CD4-positive, alpha-beta T cell treated with Interferon alpha-2 for 1 hour (primary cell): ENCODE measurements at places on chromosomes 4 and X.

GRCh38 chr4:133320576-133321170 lies 171.6 kb downstream of the PCDH10 start:
- no peak for DNase-seq

DNA sequence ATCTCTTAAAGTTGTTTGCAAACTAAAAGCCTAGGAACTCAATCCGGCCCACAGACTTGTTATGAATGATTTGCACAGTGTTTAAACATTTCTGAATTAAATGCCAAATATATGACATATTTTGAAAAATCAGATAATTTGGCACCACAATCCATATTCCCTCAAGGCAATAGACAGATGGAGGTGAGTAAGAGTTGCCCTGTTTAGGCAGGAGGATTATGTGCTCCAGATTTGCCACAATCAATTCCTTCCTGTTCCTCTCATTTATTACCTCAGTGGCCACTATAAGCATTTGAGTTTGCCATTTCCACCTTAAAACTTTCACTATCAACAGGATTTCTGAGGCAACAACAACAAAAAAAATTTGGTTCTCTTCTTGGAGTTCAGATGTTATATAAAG lies 18.7 kb downstream of the UBA6 start:
- DNase-seq, result no peak

DNA sequence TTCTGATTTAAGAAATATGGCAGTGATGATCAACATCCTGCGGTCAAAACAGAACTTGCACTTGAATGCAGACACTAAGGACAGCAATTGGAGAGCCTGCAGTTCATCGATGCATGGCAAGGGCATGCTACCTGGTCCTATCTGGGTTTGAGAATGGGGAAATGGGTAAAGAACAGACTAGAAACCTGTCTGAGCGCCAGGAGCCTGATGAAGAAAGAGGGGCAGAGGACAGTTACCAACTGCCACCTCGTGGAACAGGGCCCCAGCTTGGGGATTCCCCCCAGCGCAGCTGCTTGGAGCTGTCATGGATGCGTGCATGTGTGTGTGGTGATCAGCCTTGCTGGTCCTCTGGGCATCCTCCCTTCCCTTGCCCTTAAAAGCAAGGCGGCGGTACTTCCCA lies 30.2 kb upstream of the NKRF start:
- no peak for DNase-seq

DNA sequence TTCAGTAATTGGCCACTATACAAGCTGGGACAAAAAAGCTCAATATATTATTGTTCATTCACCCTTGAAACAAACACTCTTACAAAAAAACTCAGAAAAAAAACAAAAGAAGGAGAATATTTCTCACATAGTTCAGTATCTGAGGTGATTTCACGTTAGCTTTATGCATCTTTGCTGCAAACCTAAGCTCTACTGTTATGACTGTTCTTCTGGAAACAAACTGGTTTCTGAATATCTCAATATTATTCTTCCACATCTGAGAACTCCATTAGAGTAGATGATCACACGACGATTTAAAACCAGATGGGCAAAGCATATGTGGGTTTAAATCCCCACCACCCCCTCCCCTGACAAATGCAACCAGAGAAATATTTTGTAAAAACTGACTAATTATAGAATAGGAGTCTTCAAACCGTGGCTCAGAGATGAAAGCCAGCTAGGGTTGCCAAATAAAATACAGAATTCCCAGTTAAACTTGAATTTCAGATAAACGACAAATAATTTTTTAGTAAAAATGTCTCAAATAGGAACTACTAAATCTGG lies 182.0 kb upstream of the FAM241A start:
- no peak for DNase-seq

DNA sequence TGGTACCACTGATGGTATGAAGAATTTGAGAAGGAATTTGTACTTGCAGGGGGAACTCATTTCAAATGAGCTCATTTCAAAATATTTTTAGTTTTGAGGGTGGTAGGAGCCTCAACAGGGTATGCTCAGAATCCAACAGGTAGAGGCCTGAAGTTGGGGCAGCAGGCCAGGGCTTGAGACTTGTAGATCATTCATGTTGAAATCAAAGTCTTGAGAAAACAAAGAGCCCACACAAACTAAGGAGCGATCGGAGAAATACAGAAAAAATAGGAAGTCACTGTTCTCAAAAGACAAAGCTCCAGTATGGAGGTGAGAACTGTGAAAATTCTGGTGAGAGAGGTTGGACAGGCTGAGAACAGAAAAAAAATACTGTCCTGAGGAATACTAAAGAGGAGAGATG lies 979 bp upstream of the SLC9A6 start:
- DNase-seq, result no peak

DNA sequence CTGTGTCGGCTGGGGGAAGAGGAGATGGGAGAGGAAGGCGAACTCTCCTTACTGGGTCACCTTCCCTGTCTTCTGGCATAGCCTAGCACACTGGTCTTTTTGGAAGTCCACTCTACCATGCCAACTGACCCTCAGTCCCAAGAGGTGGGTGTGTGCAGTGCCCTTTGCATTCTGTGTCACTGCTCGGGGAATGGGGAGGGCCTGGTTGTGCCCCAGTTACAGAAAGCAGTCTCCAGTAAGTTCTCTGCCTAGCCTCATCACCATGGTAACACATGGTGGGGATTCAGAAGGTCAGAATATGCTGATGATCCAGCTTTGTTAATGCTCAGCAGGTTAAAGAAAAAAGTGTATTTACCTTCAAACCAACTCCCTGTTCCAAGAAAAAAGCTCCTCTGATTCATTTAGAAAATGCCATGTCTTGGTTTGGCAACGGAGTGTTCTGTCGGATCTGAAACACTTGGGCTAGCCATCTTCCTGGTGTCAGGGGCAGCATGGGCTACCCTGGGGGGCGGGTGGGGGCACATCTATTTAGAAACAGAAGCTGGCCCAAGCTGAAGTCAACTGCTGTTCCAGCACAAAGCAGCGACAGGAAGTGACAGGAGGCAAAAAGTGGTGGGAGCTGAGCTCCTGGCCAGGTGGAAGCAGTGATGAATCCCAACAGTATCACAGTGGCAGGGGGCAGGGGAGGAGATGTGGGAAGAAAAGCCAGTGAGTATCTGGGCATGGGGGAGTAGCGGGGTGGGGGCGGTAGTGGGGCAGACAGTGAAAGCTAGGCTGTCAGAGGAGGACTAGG lies 37.0 kb downstream of the NSG1 start:
- DNase-seq, result no peak
